ENCODE measurements at places on chromosomes 16 and 17.

GRCh38 chr16:2471016-2471652, at the start of gene NTN3:
Gene NTN3, plus strand, starts transcription at chr16:2471297. Its CDS starts 405 bp downstream, at chr16:2471702.
- DNase-seq, result peak; percentile 87

DNA sequence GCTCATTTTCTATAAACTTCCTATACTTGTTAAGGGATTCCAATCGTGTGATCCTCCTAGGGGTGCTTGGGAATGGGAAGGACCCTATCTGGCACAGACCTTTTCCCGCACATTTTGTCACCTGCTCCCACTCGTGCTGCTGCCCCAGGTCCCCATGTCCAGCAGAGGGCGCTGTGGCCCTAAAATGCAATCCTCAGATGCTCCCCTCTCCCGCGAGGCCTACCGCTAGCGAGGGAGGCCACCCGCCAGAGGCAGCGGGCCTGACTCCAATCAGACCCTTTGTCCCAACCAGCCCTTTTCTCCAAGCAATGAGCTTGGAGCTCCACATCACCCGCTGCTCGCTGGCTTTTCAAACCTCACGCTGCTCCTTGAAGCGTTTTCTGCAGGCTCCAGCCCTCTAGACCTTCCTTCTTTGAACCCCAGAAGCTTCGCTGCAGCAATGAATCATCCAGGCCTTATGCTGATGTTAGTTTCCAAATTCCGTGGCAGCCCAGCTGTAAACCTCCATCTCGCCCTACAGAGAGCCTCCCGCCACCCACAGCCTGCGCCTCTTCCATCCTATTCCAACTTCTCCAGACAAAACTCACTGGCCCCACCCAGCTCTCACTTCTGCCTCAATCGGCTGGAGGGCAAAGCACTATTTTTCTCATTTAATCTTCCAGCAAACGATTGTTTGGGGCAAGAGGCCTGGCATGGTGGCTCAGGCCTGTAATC, 23.6 kb upstream of the FZD2 start:
- DNase-seq, result peak; percentile 86

GRCh38 chr17:80050706-80051105, 14.3 kb downstream of the CCDC40 start:
- DNase-seq, result no peak

DNA sequence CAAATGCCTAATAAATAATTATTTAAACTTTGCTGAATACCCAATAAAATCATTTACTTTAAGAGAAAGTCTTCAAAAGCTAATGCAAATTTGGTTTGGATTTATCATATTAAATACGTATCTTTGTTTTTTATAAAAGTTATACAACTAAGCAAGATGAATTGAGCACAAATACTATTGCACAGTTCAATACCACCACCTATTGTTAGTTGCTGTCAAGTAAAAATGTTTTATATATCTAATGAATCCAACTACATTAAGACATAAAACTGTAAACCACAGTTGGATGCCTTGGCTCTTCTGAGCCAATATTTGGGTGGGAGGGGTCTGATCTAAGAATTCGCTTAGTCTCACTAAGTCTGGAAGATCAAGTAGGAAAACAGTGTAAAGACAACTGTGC, 7.7 kb downstream of the FBXL20 start:
- peak; percentile 32 for DNase-seq

GRCh38 chr17:56610321-56610720, 16.8 kb downstream of the NOG start:
- no peak for DNase-seq

DNA sequence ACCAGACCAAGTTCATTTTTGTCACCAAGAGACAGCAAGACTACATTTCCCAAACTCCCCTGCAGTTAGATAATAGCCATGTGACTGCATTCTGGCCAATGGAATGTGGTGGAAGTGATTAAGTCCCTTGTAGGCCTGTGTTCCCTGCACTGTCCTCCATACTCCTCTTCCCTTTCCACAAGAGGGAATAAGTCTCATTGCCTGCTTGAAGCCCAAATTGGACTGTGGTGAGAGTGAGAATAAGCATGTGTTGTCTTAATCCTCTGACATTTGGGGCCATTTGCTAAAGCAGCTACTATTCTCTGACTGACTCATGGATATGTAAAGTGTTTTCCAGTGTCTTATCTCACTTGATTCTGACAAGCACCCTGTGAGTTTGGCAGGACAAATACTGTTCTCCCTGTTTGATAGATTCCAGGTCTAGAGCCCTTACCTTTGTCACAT, 20.7 kb downstream of the PIK3R6 start:
- peak; percentile 40 for DNase-seq

DNA sequence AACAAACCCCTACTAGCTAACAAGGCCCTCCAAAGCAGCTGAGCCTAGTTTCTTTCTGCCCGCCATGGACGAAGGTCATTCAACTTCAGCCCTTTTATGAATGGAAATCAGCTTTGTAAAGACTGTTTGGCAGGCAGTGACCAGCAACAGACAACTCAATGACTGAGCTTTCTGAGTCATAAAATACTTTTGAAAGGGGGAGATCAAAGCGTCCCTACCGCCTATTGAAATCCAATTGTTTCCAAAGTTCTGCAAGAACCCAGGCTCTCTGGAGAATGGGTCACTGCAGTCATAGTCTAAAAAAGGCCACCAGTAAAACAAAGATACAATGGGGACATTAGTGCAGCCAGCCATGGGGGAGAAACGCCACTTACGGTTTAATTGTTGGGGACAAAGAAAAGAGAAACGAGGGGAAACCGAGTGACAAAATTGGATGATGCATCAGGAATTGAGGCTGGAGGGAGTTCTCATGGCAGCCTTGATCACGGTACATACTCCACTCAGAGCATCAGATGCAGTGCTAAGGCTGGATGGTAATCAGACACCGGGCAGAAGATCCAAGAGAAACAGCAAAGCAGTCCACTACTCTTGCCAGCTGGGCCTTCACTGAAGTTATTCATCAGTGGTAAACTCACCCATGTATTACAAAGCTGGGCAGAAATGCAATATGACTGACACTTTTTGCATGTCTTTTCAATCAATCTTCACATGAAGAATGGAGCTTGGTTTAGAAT, 9.8 kb downstream of the ADAMTS18 start:
- DNase-seq, result no peak

DNA sequence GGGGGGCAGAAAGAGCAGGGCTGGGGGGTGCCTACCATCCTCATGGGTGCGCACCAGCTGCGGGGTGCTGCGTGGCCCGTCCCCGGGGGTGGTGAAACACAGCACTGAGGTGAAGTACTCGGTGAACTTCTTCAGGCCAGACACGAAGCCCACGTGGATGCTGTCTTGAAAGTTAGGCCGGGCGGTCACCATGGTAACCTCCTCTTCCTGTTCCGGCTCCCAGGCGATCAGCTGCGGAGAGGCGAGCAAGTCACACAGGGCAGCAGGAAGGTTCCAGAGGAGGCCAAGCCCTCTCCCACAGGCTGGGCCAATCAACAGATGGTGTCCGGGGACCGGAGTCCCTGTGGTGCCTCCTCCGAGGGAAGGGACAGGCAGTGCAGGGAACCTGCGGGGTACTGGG, 90.1 kb upstream of the CDC42EP4 start:
- DNase-seq, result peak; percentile 36

- no peak for DNase-seq
Measured at GRCh38 chr16:30018731-30019158, 4.3 kb upstream of the C16orf92 start.

GRCh38 chr17:45432405-45433158, at the start of gene ARHGAP27:
Gene ARHGAP27, minus strand, starts transcription at chr17:45432870. Its CDS starts 2,591 bp downstream, at chr17:45430279.
- DNase-seq, result peak; percentile 82

DNA sequence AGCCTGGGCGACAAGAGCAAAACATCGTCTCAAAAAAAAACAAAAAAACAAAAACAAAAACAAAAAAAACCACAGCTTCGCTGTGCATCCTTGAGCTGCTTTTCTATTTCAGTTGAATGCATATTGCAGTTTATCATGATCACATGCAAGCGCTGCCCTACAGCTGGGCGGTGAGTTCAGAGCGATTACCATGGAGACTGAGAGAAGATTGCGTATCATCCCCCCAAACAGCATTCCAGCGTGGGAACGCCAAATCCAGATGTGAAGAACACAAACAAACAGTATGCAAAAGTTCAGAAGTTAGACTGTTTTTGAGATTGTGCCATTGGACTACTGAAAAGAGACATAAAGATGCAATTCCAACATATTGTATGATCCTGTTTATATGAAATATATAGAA, 15.1 kb upstream of the SLC52A1 start:
- no peak for DNase-seq

DNA sequence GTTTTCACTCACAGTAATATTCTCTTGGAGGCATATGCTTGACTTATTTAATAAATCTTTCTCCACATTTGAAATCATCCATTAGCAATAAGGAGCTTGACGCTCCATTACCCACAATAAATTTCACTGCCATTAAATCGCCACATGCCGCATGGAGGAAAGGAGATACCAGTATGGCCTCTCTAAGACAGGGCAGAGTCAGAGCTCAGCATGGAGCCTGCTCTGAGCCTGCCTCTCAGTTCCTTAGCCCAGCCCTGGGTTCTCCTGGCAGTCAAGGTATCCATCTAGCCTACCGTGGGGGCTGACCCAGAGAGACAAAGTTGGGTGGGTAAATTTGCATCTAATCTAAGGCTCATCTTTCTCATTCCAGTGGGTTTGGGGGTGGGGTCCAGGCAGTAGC, 80.3 kb upstream of the CES5A start:
- DNase-seq, result no peak

- peak; percentile 94 for DNase-seq
Measured at GRCh38 chr17:3890082-3890877, 2.6 kb downstream of the CAMKK1 start.

DNA sequence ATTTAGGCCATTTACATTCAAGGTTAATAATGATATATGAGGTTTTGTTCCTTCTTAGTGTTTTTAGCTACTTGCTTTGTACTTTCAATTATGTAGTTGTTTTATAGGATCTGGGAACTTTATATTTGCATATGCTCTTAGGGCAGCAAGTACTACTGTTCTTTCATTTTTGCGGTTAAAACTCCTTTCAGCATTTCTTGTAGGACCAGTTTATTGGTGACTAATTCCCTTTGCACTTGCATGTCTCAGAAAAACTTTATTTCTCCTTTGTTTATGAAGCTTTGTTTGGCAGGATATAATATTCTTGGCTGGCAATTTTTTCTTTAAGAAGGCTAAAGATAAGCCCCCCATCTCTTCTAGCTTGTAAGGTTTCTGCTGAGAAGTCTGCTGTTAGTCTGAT, 131.3 kb upstream of the CDH8 start:
- no peak for DNase-seq

GRCh38 chr17:40857535-40857934, 9.5 kb downstream of the KRT12 start:
- no peak for DNase-seq

DNA sequence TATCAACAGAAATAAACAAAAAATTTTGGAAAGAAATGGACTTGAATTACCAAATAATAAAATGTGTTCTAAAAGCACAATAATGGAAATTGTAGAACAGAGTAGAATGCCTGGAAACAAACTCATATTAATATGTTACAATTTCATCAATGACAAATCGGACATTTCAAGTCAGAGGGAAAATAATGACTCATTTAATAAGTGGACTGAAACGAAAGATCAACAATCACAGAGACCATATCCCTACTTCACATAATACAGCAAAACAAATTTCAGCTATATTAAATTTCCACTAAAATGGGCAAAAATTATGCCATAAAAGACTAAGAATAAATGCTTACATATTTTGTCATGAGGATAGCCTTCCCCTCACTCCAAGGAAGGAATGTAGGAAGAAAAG, 25.7 kb downstream of the CDYL2 start:
- DNase-seq, result no peak

DNA sequence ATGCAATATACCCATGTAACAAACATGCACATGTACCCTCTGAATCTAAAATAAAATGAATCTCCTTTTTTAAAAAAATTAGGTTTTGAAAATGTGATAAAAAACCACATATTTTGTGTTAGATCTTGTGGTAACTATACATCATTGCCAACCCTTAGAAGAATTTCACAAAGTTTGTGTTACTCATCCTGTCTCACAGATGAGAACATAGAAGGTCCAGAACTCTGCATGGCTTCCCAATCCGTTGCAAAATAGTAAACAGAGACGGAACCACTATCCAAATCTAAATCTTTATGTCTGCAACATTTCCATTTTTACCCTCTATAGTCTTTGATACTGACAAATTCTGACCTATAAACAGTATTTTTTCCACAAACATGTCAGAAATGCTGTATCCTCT, 759.9 kb downstream of the KCNJ2 start:
- no peak for DNase-seq

DNA sequence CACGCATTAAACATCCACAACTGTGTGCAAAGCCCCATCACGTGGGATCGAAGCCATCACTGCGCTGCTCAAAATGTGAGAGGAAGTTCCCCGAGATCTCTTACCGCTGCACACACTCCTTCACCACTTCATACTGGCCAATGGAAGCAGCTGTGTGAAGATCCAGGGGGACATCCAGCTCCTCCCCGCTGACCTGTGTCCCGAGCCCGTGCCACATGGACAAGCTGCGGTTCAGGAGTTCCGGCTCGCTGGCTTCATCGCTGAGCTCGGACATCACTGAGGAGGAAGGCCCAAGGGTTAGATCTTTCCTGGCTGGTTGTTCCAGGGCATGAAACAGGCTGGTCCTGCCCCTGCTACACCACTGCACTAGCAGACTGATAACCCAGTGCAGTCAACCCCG, 4.2 kb downstream of the ANKS3 start:
- no peak for DNase-seq

GRCh38 chr16:67873435-67874370, 851 bp downstream of the EDC4 start:
- no peak for DNase-seq

DNA sequence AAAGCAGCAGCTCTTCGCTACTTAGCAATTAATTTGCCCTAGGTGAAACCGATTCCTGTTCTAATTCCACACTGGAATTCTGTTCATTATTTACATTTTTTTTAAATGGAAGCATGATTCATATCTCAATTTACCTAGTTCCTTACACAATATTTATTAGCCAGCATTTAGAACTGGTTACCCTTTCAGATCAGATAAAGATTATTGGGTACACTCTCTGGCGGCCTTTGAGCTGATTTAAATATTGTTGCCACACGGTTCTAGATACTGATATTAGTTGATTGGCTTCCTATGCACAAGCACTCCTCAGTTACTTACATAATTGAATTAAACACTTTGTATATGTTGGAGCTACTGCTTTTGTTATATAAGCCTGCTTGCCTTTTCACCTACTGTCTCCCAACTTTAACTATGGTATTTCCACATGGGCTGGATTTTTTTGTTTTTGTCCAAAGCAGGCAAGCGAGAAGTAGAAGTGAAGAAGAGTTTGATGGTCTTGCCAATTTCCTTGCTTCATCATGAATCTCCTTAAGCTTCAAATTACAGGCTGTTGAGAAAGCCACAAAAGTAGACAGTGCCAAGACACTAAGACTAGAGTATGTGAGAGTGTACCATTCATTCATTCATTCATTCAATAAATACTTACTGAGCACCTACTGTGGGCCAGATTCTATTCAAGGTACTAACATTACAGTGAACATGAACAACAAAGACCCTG, 3.9 kb upstream of the ALDH3A2 start:
- DNase-seq, result no peak

- no peak for DNase-seq
Measured at GRCh38 chr17:17983376-17983775, 10.7 kb downstream of the DRC3 start.

- DNase-seq, result no peak
Measured at GRCh38 chr17:42543190-42544079, 7.4 kb downstream of the NAGLU start.

All from NB4 (cell line).